ENCODE measurements at places on chromosomes 16 and 17. TPM values are rescaled to one million over a fixed set of nuclear protein-coding genes. Genes with fewer than 3 reads are reported as not detected.
A peak's percentile ranks its signal among the peaks of the same experiment; 100 is the strongest.

The NEUROD2 gene
- total RNA-seq, result not detected

The GUCY2D gene
- total RNA-seq, result not detected

The HSD17B1 gene
- total RNA-seq, result 0.26 TPM

The SALL1 gene
- not detected for total RNA-seq

The ZNF276 gene
- 24.9 TPM for total RNA-seq

The SYCE1L gene
- 6.9 TPM for total RNA-seq

The SLC13A5 gene
- not detected for total RNA-seq

The SCIMP gene
- total RNA-seq, result not detected

The PPP4C gene
- 125 TPM for total RNA-seq

The CA7 gene
- total RNA-seq, result not detected

DNA sequence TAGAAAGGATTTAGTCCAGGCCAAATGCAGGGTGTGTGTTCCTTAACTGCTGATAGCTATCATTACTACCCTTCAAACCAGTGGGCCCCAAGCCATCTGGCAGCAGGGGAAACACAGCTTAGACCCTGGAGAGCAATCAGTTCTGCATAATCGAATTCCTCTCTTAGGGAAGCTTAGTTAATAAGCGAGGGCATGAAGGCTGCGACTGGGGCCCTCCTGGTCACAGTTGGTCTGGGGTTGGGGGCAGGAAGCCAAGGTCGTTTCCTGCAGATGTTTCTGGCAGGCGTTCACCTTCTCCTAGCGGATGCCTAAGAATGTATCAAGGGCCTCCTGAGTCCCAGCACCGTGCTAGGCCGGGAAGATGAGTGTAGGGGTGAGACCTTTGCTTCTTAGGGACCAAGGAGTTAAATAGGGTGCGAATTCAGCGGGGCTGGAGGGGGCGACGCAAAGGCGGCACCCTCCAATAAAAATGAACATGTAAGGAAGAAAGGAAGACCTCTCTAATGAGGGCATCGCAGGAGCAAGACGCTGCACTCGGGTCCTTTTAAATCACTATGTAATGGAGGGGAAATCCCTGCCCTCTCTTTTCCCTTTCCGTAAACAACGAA, 16.5 kb upstream of the EEF2K start:
- H3K4me1 ChIP-seq, result peaks cover 41% of the 10 kb centered on the region
- peak overlapping the region; percentile 93 for H3K4me3 ChIP-seq
- no peak for DNase-seq

GRCh38 chr16:55078699-55079410, 148.2 kb downstream of the IRX5 start:
- peaks cover 3% of the 10 kb centered on the region for H3K27me3 ChIP-seq
- H3K27ac ChIP-seq, result no peak overlapping the region
- no peak for DNase-seq
- H3K4me1 ChIP-seq, result no peaks in the 10 kb centered on the region
- H3K4me3 ChIP-seq, result no peak overlapping the region

GRCh38 chr17:79657861-79658810, 47.3 kb upstream of the RBFOX3 start:
- peaks cover 1% of the 10 kb centered on the region for H3K4me1 ChIP-seq
- no peak for DNase-seq
- H3K36me3 ChIP-seq, result no peaks in the 10 kb centered on the region
- H3K4me3 ChIP-seq, result no peak overlapping the region
- peaks cover 74% of the 10 kb centered on the region for H3K27me3 ChIP-seq
- H3K27ac ChIP-seq, result no peak overlapping the region

GRCh38 chr16:80836846-80837245, 32.4 kb upstream of the CDYL2 start:
- no peaks in the 10 kb centered on the region for H3K36me3 ChIP-seq
- peaks cover 54% of the 10 kb centered on the region for H3K27me3 ChIP-seq
- H3K4me3 ChIP-seq, result no peak overlapping the region
- no peak for DNase-seq

DNA sequence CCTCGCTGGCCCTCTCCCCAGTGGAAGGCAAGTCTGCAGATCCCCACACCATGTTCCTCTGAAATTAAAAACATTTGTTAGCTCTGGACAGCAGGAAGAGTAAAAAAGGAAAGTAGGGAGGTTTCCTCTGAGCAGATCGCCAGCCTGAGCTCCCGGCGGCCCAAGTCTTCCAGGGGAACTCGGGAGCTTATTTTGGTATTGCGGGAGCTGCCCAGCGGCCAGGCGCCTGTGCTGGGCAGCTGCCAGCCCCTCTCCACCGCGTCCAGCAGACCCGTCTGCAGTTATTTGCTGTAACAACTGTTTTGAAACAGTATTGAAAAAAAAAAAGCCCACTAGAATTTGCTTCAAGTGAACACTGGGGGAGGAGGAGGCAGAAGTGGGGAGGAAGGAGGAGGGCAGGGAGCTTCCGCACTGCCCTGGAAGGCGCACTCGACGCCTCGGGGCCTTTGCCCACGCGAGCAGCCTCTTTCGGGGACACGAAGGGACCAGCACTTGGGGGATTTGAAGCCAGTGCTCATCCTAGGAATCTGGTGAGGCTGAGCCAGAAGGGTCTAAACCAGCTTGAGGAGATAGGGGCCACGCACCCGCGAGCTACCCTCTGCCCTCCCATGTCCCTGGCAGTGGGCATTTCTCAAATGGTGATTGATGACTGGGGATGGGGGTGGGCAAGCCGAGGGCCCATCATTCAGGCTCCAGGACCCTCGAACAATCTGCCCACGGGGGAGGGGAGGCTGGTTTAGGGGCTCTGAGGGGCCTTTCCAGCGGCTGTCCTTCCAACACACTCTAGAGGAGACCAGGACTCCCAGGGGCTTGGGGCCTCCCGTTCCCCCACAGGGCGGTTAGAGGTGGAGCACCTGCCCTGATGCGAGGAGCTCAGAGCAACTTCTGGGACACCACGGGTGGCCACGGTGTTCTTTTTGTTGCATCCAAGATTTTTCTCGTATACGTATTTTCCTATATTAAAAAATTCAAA, 3.0 kb upstream of the BAHCC1 start:
- DNase-seq, result no peak
- H3K4me3 ChIP-seq, result no peak overlapping the region
- H3K36me3 ChIP-seq, result no peaks in the 10 kb centered on the region

DNA sequence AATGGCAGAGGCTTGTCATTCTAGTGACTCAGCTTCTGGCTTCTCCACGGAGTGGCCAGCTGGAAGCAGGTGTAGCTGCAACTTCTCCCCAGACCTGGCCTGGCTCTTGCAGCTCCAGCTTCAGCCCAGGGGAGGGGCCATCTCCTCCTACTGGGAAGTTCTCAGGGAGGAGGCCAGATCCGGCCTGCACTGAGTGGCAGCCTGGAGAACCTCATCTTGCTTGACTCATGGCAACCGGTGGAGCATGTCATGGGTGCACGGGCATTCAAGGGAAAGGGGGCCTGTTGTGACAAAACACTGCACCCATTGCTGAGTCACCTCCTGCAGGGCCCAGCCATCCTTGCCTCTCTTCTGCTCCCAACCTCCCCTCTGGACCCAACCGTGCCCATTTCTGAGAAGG, 273.9 kb upstream of the MAF start:
- no peaks in the 10 kb centered on the region for H3K36me3 ChIP-seq
- H3K4me3 ChIP-seq, result no peak overlapping the region
- H3K4me1 ChIP-seq, result no peaks in the 10 kb centered on the region
- no peak overlapping the region for H3K27ac ChIP-seq

DNA sequence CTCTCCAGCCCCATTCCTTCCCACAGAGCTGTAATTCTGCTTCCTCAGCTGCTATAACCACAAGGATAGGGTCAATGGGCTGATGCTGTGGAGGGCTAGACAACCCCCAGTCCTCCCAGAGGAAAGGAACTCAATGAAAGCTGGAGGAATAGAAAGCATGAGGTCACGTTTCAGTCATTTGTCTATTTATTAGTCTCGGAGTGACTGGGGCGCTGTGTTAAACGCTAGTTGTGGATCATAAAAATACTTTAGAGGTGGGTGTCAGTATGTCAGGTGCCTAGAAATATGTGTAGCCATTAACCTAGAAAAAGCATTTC, 787 bp upstream of the CCL3L1 start:
- no peaks in the 10 kb centered on the region for H3K36me3 ChIP-seq
- no peak overlapping the region for H3K27ac ChIP-seq
- H3K27me3 ChIP-seq, result peaks cover 48% of the 10 kb centered on the region
- H3K4me1 ChIP-seq, result peaks cover 39% of the 10 kb centered on the region

GRCh38 chr17:20315821-20316220, 151.5 kb downstream of the LGALS9B start:
- no peak overlapping the region for H3K27ac ChIP-seq
- H3K36me3 ChIP-seq, result no peaks in the 10 kb centered on the region
- H3K4me1 ChIP-seq, result peaks cover under 1% of the 10 kb centered on the region
- DNase-seq, result no peak

GRCh38 chr17:78795861-78796516, 13.9 kb upstream of the CYTH1 start:
- H3K4me3 ChIP-seq, result no peak overlapping the region
- no peaks in the 10 kb centered on the region for H3K27me3 ChIP-seq
- DNase-seq, result no peak
- H3K36me3 ChIP-seq, result peaks cover 60% of the 10 kb centered on the region
- no peak overlapping the region for H3K27ac ChIP-seq

- no peaks in the 10 kb centered on the region for H3K27me3 ChIP-seq
- peaks cover 13% of the 10 kb centered on the region for H3K4me1 ChIP-seq
- no peak overlapping the region for H3K4me3 ChIP-seq
- no peak for DNase-seq
Observed at GRCh38 chr17:50891577-50891989, 25.4 kb upstream of the TOB1 start.

DNA sequence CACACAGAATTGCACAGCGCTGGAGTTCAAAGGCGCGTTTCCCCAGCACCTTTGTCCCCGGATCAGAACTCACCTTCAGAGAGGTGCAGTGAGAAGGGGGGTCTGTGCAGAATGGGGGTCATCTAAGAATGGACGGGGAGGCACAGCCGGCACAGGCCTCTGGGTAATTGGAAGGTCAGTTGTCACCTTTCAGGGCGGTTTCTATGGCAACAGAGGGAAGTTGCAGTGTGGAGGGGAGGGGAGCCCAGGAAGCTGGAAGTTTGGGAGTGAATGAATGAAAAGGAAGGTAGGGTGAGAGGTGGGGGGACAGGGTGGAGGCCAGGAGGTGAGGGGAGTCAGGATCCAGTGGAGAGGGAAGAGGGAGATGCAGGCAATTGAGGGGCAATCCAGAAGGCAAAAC, 12.4 kb upstream of the KCNG4 start:
- no peaks in the 10 kb centered on the region for H3K4me1 ChIP-seq
- no peak for DNase-seq
- H3K27me3 ChIP-seq, result peaks cover 29% of the 10 kb centered on the region

GRCh38 chr17:5413682-5414081, 5.8 kb downstream of the NUP88 start:
- no peak overlapping the region for H3K4me3 ChIP-seq
- DNase-seq, result no peak
- H3K27me3 ChIP-seq, result no peaks in the 10 kb centered on the region
- peak overlapping the region; percentile 70 for H3K27ac ChIP-seq
- peaks cover 44% of the 10 kb centered on the region for H3K36me3 ChIP-seq

DNA sequence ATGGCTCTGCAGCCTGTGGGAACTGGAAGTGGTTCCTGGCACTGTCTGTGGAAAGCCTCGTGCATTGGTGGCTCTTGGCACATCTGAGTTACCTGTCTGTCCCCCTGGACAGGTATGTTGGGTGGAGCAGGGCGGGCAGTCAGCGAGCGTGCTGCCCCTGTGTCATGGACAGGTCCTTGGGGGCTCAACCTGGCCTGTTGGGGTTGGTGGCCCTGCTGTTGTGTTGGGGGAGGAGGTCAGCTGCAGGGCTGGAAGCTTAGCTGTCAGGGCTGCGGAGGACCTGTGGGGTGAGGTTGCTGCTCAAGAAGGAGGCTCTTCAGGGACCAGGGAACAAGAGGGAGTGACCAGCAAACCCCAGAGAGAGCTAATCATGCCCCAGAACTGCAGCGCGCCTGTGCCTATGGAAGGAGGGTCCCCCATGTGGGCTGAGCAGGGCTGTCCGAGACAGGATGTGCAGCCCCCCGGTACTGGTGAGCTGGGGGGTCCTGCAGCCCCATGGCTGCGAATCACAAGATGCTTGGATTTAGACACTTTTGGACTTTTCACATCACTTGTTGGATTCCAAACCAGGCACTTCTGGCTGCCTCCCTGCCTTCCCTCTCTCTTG, 7.2 kb downstream of the NKD1 start:
- peaks cover 6% of the 10 kb centered on the region for H3K4me1 ChIP-seq
- no peak overlapping the region for H3K4me3 ChIP-seq

- DNase-seq, result no peak
- H3K27me3 ChIP-seq, result peaks cover 9% of the 10 kb centered on the region
- H3K27ac ChIP-seq, result no peak overlapping the region
- no peak overlapping the region for H3K4me3 ChIP-seq
- H3K4me1 ChIP-seq, result peaks cover 5% of the 10 kb centered on the region
Observed at GRCh38 chr17:50110591-50111349, 15.6 kb downstream of the PDK2 start.

GRCh38 chr17:49574323-49574781, 1.3 kb upstream of the NXPH3 start:
- H3K27me3 ChIP-seq, result peaks cover 72% of the 10 kb centered on the region
- peaks cover 14% of the 10 kb centered on the region for H3K4me1 ChIP-seq
- no peaks in the 10 kb centered on the region for H3K36me3 ChIP-seq
- no peak overlapping the region for H3K27ac ChIP-seq
- H3K4me3 ChIP-seq, result no peak overlapping the region

DNA sequence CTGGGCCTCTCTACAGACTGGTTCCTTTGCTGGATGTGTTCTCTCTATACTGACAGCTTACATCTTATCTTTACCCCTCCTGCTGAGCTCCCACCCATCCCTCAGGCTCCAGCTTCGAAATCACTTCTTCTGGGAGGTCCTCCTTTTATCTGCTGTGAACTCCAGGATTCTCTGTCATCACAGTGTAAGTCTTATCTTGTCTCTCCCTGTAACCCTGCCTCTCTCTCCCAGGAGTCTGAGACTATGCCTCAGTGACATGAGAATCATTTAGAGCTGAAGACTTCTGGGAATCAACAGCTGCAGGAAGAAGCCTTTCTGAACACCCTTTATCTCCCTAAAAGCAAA, 148.1 kb upstream of the HS3ST3A1 start:
- no peak for DNase-seq
- peaks cover 7% of the 10 kb centered on the region for H3K27me3 ChIP-seq
- no peaks in the 10 kb centered on the region for H3K36me3 ChIP-seq
- H3K27ac ChIP-seq, result no peak overlapping the region
- H3K4me1 ChIP-seq, result no peaks in the 10 kb centered on the region

DNA sequence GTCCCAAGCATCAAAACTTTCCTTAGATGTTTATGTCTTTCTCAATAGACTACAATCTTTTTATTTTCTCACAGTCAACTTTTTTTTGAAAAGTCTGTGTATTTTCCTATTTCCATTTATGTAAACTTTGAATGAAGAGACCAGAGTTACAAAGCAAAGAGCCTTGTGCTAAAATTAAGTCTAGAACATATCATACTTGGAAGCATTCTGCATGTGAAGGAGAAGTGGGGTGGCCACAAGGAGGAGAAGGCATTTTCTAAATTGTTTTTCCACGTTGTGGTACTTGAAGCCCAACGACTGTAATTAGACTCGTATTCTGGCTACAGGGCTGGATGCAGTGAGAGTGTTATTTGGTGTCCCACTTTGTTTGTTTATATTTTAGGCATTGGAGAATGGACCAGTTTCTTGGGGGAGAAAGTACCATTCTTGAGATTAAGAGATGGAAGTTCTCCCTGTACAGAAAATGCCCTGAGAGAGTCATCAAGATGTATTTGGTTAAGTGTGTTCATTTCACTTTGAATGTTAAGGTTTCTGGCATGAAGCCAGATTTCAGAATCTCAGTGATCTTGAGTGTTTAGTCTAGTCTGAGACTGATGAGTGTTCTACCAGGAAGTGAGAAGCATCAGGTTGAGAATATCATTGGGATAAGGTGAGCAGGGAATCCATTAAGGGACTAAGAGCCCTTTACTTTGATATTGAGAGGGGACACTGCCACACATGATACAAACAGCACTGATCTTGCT, 71.6 kb downstream of the MAP2K6 start:
- no peak overlapping the region for H3K4me3 ChIP-seq
- peaks cover 4% of the 10 kb centered on the region for H3K36me3 ChIP-seq
- H3K27ac ChIP-seq, result no peak overlapping the region
- peaks cover 11% of the 10 kb centered on the region for H3K4me1 ChIP-seq

All from activated naive CD8-positive, alpha-beta T cell treated with anti-CD3 and anti-CD28 coated beads for 36 hours (primary cell).